ENCODE measurements at places on chromosomes 13 and 19.

DNA sequence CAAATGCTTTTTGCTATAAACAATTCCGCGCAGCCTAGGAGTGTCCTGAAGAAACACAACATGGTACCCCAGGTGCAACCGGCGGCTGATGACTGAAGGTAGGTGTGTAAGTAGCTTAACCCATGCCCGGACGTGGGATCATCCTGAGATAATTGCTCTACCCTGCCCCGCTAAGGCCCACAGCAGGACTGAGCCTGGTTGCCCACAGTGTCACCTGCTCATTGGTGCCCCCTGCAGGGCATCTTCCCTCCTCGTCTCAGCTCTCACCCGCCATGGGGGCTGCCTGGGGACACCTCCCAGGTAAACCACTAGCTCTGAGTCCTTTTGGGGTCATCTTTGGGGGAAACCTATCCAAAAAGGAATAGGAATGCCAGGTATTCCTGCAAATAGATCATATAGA, 22.3 kb downstream of the TMEM161A start:
- no peak for DNase-seq

DNA sequence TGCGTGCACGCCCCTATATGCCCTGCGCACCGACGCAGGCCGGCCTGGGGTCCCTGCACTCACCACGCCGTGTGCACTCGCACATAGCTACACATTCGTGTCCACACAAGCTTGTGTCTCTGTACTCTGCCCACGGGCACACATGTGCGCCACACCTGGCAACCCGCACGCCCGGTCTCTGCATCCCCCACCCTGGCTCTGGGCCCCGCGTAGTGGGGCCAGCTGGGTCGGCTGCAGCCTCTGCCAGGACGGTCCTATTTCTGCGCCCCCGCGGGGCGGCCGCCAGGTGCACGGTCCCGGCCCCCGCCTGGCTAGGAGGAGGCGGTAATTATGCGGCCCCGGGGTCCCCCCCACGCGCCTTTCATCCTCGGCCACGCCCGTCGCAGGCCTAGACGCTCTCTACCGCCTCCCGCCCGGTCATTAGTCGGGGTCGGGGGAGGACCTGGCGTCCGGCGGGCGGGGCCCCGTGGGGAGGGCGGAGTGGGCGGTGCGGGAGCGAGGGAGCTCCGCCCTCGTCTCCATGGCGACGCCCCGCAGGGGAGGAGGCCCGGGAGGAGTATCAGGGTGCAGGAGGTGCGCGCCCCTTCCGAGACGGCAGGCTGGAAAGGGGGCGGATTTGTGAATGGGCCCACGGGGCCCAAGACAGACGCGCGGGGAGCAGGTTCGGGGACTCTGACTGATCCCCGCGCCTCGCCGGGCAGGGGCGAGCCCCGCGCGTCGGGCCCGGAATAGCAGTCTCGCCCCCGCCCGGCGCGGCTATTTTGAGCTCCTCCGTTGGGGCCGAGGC, 2.8 kb upstream of the CIRBP start:
- peak; percentile 92 for DNase-seq

DNA sequence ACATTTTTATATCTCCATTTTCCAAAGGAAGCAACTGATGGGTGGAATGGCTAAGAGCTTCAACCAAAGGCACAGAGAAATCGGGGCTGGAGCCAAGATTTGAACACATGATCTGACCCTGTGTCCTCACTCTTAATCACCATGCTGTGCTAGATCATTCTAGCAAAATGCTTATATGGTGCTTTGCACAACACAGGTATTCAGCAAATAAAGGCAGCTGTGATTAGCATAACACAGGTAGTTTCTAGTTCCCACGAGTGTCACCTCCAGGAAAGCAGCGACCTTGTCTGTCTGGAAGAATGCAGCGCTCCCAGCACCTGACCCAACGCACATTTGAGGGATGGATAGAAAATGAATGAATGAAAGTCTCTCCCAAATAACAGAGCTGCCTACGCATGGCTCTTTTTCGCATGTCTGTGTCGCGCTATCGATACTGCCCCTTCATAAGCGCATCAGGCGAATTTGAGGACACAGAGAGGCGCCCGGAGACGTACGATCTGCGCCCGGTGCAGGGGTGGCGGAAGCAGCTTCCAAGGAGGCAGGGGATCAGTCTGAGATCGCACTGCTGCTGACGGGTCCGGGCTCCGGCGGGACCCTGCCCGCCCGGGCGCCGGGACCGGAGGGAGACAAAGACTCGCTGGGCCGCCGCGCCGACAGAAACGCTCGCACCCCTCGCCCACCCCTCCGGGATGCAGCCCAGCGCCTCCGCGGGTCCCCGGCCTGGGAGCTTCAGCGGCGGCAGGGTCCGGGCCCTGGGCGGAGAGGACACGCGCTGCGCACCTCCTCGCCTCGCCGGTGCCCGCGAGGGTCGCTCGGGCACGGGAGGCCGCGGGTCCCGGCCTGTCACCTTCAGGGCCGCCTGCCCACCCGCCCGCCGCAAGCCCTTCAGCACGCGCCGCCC, 609 bp downstream of the EPS15L1 start:
- DNase-seq: no peak

DNA sequence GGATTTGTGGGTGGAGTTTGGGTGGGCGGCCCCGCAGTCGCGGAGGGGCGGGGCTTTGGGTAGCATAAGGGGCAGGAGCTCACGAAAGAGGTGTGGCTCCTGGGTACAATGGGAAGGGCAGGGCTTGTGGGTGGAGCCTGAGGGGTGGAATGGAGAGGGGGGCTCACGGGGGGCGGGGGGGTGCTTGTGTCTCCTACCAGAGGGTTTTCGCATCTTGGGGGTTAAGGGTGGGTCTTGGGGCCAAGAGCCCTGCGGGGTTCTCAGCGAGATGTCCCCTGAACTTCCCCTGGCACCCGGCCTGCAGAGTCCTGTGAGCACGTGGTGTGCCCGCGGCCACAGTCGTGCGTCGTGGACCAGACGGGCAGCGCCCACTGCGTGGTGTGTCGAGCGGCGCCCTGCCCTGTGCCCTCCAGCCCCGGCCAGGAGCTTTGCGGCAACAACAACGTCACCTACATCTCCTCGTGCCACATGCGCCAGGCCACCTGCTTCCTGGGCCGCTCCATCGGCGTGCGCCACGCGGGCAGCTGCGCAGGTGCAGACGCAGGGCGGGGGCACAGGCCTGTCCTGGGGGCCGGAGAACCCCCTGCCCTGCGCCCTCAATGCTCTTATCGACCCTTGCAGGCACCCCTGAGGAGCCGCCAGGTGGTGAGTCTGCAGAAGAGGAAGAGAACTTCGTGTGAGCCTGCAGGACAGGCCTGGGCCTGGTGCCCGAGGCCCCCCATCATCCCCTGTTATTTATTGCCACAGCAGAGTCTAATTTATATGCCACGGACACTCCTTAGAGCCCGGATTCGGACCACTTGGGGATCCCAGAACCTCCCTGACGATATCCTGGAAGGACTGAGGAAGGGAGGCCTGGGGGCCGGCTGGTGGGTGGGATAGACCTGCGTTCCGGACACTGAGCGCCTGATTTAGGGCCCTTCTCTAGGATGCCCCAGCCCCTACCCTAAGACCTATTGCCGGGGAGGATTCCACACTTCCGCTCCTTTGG, 5.1 kb downstream of the FSTL3 start:
- no peak for DNase-seq

DNA sequence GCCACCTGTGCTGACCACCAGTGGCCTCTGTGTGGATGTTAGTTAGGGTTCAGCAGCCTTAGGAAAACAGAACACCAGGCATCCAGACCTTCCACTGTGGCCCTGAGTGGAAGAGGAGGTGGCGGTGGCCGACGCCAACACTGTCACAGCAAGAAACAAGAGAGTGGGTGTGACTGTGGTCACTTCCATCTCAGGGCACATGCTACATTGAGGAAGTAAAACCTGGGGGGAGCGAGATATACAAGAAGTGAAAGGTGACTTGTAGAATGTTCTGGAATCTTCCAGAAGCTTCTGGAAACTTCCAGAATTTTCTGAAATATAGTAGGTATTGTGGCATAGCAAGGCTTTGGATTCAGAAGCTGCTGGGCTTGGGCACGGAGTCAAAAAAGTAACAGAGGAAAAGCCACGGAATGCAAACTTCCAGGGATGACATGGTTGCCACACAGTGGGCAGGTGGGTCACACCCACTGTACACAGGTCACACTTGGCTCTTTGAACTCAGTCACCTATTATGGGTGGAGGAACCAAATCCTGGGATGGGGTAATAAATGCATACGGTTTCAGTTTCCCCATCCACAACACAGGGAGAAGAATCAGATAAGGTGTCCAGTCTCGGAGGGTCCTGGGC, 24.3 kb downstream of the GNG7 start:
- DNase-seq: no peak

GRCh38 chr13:109779074-109779473, 7.3 kb downstream of the IRS2 start:
- no peak for DNase-seq

- DNase-seq: no peak
Measured at GRCh38 chr13:24406524-24406923, 97.1 kb downstream of the C1QTNF9 start.
